CD4-positive, alpha-beta T cell treated with Interleukin-4 for 1 hour (primary cell): ENCODE measurements at places on chromosomes 7 and 10.
A peak's percentile ranks its signal among the peaks of the same experiment; 100 is the strongest.

- DNase-seq = no peak
Measured at GRCh38 chr10:23779301-23779700, 340.4 kb downstream of the OTUD1 start.

DNA sequence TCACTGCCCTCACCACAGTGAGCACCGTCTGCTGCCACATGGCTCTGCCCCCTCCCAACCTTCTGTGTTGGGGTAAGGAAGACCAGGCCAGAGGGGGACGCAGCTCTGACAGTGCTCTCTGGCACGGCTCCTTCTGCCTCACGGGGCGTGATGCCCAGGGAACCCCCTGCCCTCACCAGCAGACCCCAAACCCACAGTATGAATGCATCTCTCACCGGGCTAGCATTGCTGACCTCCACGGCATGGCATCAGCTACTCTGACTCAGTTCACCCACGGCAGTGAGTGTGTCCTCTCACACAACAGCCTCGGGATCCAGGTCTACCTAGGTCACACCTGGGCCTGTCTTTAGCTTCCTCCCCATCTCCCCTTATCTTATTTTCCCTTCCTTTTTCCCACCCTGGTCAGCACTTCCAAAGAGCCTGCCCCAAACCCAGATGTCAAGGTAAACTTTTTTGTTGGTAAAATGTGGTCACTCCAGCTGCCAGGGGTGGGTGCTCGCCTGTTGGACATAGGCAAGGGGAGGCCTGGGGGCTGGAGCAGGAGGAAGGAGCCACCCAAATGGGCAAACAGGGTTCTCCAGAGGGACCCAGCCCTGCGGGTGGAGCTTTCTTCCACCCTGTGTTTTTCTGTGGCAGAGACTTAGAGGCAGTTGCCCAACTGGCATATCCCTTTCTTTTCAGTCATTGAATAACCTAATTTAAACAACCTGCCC is 4.4 kb downstream of the CALML3 start:
- DNase-seq = no peak

DNA sequence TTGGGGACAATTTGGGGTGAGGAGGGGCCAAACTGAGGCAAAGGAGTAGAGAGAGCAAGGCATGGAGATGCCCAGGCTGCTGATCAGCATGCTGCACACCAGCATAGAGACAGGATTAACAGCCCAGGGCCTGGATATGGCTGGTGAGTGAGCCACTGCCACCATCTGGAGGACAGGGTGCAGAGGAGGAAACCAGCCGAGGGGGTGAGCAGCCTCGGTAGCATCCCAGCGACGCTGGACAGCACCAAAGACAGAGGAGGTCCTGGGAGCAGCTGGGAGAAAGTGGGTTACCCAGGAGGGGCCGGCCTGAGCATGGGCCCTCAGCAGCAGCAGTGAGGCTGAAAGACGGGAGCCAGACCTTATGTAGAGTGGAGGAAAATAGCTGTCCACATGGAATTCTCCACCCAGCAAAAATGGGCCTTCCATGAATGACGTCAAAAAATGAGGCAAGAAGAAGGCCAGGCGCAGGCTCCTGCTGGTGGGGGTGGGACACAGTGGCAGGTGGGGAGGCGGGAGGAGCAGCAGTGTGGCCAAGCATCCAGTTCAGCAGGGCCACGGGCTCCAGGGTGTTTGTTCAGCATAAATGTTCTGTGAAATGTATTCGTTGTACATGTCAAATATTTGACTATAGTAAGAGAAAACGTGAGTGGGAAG is 16.7 kb downstream of the RET start:
- DNase-seq = no peak

DNA sequence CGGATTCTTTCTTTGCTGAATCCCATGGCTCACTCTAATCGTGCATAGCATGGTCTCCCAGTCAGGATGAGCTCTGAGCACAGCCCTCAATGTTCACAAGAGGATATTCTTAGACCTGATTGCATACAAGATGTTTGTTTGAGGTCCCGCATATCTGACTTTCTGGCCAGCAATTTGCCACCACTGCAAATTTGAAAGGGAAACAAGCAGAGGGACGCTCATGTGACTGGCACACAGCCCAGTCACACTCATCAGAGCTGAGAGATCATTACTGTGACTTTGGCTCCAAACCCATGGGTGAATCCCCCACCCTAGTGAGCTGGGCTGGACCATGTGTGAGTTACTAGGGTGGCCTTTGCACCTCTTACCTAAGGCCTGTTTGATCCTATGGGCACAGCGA is 9.9 kb downstream of the TAS2R41 start:
- no peak for DNase-seq

DNA sequence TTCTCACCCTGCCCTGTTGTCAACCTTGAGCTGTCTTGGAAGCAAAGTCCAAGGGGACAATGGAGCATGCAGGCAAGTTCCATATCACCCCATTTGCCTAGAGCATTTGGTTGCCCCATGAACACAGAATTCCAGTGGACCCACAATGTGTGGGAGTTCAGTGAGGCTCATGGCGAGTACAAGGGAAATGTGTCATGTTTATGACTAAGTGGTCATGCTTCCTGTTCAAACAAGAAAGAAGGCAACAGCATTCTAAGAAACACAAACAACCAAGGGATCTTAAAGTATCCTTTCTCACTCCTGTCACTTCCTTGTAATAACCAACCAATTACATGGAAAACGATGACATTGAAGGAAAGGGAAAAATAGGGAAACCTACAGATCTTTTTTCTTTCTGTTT is 513.0 kb downstream of the INHBA start:
- no peak for DNase-seq

DNA sequence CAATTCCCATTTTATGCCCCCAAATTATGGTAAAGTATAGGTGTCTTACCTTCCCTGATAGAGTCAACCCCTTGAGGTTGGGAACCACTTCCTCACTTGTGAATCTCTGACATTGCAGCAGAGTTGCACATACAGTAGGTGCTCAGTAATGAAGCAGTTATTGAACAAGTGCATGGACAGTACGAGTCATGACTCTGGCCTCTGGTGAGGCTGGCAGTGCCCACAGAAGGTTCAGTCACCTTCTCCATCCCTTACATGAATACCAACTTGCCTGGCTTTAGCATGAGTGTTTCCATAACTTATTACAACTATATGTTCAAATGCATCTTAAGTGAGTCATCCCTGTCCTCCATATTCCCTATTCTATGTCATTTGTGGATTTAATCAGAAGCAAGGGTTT is 340.0 kb downstream of the ELMO1 start:
- DNase-seq = no peak

DNA sequence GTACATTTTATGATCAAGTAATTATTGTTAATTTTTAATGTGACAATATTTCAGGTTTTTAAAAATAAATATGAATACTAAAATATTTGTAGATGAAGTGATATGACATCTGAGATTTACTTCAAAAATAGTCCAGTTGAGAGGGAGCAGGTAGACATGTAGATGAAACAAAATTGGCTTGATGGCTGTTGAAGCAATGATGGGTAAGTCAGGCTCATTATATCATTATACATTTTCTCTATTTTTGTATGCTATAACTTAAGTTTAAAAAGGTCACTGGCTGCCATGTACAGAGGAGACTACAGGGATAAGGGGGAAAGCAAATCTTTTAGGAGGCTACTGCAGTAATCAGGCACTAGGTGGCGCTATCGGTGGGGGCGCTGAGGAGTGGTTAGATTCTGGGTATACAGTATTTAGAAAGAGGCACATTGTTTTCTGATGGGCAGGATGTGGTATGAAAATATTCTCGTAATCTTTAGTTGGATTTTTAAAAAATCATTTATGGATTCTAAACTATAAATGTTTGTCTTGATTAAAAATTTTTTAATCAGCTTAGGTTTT is 189.8 kb upstream of the IMMP2L start:
- peak; percentile 37 for DNase-seq

DNA sequence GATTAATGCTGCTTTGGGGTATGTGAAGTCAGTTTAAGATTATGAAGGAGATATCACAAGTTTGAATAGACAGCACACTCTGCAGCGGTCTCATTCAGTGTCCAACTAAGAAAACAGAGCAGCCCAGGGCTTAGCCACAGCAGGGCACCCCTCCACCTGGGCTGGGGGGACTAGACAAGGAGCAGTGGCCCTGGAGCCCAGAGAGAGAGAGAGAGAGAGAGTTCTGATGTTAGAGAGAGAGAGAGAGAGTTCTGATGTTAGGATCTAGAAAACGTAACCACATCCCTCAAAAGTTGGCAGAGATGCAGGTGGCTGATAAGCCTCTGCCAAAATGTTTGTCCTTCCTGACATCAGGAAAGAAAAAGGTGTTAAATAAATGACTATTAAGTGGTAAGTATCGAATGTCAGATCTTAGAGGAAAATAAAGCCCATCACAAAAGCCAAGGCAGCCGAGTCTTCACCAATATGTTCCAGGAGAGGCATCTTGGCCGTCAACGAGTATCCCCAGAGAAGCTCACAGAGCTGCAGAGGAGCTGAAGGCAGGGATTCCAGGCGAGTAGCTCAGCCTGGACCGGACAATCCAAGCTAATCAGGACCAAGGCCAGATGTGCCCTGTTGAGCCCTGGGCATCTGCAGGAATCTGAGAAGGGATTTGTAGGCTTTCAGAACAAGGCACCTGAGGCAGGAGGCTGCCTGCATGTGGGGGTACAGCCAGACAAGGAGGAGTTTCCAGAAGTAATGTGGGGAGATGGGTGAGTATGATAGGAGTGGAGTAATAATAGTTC is 150.1 kb upstream of the TCF7L2 start:
- DNase-seq = no peak

DNA sequence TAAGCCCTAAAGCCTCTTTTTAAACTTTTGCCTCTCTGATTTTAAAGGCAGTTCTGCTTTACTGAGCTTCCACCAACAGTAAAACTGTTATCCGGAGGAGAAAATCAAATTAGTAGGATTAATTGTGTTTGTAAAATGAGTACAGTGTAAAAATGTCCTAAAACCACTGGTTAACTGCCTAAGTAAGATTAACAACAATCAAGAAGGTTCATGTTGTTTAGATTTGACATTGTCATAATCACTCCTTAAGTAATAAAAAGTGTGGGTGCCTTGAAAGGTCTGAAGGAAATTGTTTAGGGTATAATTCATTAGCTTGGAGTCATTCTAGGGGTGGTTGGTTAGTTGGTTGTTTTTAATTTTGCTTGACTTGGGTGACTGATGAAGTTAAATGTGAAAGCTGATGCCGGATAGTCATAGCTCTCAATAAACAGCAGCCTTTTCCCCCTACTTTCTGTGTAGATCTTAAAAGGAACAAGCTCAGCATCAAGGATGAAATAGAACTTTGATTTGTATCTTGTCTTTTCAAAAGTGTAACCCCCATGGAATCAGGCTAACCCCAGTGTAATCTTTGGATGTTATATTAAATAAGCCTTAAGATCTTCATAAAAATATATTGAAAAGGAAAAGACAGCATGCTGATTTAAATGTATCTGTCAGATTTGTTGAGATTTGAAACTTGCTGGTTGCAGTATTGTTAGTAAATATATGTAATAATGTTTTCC is 148.3 kb downstream of the ARID5B start:
- peak; percentile 59 for DNase-seq

DNA sequence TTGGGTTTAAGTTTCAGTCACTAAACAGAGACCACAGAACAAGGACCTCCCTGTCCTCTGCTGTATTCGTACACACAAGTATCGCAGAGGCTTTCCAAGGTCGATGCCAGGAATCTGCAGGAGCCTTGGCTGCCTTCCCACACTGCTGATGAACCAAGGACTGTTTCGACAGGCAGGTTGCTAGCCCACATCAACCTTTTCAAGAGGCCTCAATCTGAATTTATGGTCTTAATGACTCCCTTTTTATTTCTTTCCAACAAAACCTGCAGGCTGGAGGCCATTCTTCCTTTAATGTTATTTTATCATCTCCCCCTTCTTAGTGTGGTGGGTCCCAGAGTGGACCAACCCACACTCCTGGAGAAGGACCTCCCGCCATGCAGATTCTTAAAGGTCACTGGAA is 45.6 kb downstream of the JCAD start:
- DNase-seq = no peak

DNA sequence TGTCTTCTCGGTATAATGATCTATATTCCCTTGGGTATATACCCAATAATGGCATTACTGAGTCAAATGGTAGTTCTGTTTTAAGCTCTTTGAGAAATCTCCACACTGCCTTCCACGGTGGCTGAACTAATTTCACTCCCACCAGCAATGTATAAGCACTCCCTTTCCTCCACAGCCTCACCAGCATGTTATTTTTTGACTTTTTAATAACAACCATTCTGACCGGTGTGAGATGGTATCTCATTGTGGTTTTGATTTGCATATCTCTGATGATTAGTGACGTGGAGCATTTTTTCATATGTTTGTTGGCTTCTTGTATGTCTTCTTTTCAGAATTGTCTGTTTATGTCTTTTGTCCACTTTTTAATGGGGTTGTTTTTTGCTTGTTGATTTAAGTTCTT is 33.6 kb downstream of the KIAA1217 start:
- DNase-seq = no peak

GRCh38 chr10:119893845-119894427 is 1.4 kb downstream of the SEC23IP start:
- no peak for DNase-seq

- DNase-seq = no peak
Measured at GRCh38 chr7:20364571-20365196, 34.0 kb downstream of the ITGB8 start.

GRCh38 chr7:54069843-54070242 is 472.3 kb upstream of the VSTM2A start:
- DNase-seq = no peak

DNA sequence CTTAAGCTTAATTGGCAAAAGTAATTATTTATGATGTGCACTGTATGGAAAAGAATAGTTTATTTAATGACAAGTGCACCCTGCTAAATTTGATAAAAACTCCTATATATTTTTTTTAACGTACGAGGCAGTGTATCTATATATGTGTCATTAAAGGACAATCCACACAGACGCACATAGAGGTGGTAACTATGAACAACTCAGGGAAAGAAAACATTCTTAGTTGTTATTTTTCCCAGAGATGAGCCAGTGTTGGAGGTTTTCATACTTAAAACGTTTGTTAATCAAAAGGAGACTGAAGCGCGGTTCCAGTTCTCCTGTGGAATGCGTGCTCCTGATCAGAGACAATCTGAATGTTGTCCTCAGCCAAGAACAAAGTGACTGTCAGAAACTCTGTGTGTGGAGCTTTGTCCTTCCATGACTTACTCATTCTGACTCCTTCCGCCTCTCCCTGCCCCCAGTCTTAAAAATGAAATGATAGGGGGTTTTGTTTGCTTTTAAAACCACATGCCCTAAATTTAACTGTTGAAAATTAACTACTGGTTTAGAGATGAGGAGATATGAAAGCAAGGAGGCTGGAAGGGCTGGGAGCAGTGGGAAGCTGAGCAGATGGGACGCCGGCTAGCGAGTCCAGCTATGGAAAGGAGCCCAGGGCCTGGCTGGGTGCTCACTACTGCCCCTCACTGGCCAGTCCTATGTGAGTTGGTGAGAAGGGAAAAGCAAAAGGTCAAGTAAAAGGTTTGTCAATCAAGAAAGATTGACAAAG is 99.6 kb downstream of the SVIL start:
- no peak for DNase-seq

DNA sequence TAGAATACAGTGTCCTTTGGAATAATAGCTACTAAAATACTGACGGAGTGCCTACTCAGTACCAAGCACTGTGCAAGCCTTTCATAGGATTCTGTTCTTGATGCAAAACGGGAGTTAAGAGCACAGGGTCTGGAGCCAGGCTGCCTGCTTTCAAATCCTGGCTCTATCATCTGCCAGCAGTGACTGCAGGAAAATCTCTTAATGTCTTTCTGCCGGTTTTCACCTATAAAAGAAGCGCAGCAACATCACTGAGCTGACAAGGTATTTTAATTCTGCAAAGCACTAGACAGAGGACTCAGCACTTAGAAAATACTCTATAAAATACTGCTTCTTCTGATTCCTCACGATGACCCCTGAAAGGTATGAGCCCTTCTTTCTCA is 659 bp downstream of the FIGNL1 start:
- no peak for DNase-seq

- no peak for DNase-seq
Measured at GRCh38 chr10:70035531-70035930, 17.1 kb upstream of the MACROH2A2 start.
